Left forelimb (tissue), 1 donor: ENCODE measurements at places on chromosomes 7 and 10.
A peak's percentile ranks its signal among the peaks of the same experiment; 100 is the strongest.

DNA sequence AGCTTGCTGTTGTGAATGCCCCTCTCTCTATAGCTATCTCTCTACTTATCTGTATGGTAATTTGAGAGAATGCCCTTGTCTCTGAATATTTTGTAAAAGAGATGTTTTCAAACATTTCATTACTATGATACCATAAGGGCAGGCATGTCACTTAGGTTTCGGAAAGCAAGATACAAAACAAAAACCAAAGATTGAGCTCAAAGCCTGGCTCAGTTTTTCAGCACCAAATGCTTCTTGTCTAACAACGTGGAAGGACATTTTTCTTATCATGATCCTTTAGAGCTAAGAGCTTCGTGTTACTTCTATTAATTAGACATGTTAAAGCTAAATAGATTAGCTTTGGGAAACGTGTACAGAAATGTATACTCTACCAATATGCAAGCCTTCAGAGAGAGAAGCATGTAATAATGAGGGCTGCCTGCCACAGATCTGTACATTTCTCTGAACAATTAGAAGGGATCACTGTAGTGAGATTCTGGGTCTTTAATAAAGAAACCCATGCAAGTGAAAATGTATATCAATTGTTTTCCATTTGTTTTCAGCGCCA lies 148.9 kb downstream of the ARID5B start:
- DNase-seq: no peak

DNA sequence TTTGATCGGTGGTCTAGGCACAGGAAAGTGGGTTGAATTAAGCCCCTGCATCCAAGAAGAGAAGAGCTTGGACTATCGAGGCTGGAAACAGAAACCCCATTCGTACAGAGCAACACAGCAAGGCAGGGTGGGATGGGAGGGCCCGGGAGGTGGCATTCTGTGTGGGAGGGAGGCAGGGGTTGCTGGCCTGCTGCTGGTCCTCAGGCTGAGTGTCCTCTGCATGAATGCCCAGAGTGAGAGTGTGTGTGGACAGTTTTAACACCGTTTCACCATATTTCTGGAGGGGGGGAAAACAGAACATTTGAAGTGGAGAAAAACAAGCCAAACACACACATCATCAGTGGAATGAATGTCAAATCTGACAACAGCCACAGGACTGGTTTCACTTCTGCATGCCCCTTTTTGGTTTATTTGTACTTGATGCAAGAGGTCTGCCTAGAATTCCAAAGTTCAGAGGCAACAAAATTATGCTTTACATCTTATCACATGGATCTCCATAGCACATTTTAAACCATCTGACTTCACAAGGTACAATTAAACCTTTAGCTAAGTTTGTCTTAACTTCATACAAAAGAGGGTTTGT lies 11.1 kb upstream of the ENO4 start:
- DNase-seq: no peak

DNA sequence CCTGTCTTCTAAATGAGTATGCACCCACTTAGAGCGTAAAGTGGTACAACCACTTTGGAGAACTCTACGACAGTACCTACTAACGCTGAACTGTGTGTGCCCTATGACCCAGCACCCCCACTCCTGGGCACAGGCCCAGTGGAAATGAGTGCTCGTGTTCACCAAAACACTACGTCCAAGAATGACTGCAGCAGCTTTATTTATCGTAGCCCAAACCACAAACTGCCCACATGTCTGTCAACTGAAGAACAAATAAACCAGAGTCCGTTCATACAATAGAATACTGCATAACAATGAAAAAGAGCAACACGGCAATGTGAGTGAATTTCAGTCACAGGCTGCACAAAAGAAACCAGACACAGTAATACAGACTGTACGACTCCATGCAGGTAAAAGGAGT lies 35.4 kb downstream of the TLL2 start:
- DNase-seq: no peak

GRCh38 chr7:21450941-21451340 lies 23.1 kb downstream of the SP4 start:
- DNase-seq: no peak

- no peak for DNase-seq
Observed at GRCh38 chr10:21138769-21139340, 241.7 kb upstream of the NEBL start.

DNA sequence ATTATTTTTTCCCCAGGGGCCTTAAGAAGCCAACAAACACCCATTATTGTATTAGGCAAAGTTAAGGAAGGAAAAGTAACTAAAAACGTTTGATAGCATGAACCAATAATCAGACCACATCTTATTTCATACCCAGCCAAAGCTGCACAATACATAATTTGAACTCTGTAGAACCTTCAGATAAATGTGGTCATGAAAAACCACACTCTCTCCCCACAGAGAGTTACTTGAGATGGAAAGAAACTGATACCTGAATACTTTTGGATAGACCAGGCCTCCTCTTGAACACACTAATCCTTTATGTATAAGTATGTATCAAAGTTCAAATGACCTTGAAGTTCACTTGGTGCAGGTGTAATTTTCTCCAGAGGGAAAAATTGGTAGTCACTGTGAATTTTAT lies 146.6 kb upstream of the FAM13C start:
- DNase-seq: no peak

DNA sequence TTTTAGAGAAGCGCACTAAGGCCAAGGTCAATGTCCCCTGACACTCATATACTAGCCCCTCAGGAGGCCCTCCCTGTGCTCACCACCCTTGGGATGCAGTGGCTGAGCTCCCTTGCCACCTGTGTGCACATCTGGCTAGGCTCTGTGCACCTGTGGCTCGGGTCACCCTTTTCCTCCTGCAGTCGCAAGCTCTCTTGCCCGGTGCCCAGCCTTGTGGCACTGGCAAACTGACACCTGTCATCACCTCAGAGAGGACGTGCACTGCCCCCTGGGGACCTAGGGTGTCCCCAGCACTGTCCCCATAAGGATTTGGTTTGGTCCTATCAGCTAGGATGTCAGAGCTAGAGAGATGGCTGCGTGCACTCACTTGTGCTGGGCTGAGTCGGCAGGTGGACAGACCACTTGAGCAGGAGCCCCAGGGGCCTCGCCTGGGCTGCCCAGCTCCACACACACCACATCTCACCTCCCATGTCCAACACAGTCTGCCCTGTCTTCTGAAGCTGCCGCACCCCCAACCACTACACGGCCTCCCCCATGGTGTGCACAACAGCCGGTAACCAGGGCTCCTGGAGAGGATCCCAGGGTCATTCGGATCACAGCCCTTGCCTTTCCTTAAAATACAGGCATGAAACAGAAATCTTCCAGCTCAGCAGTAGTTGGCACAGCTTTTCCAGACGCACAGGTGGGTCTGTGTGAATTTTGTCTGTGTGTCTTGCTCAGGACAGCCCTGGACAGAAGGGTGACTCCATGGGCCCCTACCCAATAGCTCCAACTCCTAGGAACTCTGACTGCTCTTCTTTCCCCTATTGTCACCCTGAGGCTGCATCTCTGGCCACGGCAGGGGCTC lies 111.0 kb downstream of the GRID1 start:
- peak; percentile 40 for DNase-seq

- DNase-seq: no peak
Observed at GRCh38 chr7:152588350-152588749, 87.6 kb downstream of the XRCC2 start.

DNA sequence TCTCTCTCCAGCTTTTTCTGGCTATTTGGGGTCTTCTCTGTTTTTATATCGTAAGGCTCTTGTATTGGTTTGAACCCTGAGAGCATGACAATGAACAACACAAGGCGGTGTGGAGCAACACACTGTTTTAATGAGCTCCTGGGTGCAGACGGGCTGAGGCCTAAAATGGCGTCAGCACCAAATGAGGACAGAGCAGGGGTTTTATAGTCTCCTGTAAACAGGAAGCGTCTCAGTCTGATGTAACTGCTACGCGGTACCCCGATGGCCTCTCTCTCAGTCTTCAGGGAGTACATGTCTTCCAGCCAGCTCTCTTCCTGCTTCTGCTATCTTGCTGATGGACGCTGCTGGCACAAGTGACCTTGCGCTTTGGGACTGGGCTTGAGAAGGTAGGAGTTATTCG lies 95.9 kb upstream of the CCDC71L start:
- DNase-seq: no peak

DNA sequence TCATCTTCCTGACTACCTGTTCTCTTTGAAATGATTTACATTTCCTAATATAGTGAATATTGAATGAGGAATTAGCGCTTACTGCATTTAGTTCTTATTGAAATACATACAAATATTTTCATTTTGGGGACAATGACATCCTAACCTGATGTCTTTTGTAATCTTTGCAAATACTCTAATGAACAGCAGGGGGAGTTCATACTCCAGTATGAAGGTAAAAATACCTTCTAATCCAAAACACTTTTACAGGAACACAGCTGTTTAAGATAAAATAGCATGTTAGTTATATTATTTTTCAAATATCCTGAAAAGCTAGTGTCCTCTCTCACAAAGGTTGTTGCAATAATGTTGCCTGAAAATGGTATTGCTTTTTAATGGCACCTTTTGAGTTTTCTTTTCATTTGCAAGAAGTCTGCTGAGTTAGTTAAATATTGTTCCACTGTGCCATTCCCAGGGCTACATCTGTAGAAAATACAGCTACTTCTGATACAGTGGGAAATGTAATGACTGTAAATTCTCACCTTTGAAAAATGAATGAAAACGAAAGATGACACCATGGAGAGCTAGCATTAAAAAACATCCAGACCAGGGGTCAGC lies 400.0 kb downstream of the PHF14 start:
- no peak for DNase-seq

- no peak for DNase-seq
Observed at GRCh38 chr10:119270762-119271366, 63.5 kb downstream of the GRK5 start.

DNA sequence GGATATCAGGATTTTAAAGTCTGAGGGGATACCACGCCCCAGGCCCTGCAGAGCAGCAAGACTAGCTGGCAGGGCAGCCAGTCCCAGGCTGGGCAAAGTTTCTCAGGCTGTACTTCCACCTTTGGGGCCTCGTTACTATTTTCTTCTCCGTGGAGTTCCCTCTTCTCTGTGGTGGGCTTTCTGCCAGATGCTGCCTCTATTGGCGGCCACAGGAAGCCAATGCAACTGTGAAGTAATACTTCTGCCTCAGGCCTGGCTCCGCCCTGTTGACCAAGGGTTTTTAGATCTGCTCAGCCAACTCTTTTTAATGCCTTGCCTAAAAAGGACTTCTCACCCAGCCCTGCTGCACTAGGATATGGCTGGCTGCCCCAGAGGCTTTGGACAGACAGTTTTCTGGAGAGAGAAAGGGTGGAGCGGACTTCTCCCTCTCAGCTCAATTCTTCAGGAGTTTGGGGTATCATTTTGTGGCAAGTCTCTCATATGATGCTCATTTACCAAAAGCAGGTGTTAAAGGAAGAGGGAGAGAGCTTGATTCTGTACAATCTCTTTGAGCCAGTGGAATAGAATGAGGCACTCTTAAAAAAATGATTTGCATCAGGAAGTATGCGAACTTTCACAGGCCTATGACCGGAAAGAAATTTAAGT lies 67.4 kb downstream of the HHEX start:
- no peak for DNase-seq

- DNase-seq: no peak
Observed at GRCh38 chr7:72793791-72794190, 34.2 kb downstream of the TYW1B start.

DNA sequence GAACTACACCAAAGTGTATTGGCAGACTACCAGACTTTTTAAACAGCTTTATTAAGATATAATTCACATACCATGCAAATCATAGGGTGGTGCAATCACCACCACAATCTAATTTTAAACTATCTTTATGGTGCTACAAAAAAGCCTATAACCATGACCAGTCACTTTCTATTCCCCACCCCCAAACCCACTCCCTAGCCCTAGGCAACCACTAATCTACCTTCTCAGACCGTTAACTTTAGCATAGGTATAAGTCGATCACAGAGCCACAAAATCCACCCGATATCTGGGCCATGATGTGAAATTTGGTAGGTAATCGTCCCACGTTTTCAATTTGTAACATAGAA lies 536 bp upstream of the POM121 start:
- no peak for DNase-seq

GRCh38 chr7:74525881-74526280 lies 72.2 kb downstream of the GTF2IRD1 start:
- DNase-seq: no peak

DNA sequence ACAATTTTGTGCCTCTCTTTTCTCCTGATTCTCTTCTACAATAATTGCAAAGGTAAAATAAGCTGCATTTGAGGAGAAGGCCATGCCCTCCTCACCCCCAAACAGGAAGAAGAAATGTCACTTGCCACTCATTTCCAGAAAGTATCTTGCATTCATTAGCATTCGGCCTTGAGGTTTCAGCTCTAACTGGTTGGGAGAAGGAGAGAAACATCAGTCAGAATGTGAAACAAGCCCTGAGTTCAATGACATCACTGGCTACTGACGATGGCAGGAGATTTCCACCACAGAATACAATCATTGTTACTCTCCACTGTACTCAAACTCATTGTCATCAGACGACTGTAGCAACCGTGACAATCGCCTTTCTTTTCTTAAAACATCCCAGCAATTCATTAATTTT lies 72.8 kb downstream of the PRKCQ start:
- DNase-seq: no peak

DNA sequence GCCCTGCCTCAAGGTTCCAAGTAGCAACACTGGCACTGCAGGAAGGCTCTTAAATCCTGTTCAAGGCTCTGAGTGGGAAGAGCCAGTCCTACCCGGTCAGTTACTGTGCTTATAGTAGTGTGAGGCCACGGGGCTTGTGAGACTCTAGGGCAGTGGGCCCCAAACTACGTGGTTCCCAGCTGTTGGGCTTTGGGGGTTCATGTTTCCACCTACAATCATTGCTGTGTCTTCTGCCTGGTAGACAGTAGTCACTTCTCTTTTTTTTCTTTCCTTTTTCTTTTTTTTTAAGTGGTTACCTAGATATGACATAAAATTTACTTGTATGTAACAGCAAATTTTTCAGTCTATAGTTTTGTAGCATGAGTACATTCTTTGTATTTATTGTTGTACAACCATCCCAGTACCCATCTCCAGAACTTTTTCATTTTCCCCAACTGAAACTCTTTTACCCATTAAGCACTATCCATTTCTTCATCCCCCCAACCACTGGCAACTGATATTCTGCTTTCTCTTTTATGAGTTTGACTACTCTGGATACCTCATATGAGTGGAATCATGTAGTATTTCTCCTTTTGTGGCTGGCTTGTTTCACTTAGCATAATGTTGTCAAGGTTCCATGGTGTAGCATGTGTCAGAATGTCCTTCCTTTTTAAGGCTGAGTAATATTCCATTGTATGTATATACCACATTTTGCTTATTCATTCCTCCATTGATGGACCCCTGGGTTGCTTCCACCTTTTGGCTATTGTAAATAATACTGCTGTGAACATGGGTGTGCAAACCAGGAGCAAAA lies 7.7 kb downstream of the UBTD1 start:
- DNase-seq: no peak

DNA sequence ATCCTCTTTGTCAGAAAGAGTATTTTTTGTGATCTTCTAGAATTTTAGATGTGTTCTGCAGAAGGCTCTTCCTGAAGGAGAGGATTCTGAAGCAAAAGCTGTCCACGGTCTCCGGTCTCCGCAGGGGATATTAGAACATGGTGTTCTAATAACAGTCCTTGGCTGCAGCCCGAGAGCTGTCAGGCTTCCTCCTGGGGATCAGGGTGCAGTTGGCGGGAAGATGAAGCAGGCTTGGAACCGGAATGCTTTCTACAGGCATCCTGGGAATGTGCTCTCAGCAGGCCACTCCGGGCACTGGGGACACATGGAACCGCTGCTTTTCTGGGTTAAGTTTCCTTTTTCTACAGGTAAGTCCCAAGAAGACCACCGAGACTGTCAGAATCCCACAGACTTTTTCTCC lies 118.6 kb upstream of the PARD3 start:
- DNase-seq: no peak

GRCh38 chr10:13706175-13706574 lies 119.4 kb downstream of the PRPF18 start:
- DNase-seq: no peak
